Left renal cortex interstitium (tissue), 4 donors: ENCODE measurements at places on chromosomes 16 and 17. TPM values are rescaled to one million over a fixed set of nuclear protein-coding genes. Genes with fewer than 3 reads are reported as not detected.

Gene MT1E
- 19.4 TPM for polyA plus RNA-seq

Gene TSPAN10
- 2.3 TPM for polyA plus RNA-seq

Gene RDM1
- polyA plus RNA-seq, result 2.2 TPM

Gene TMEM238L
- 6.6 TPM for polyA plus RNA-seq

Gene HASPIN
- polyA plus RNA-seq, result 3.7 TPM

Gene PRCD
- 6.3 TPM for polyA plus RNA-seq

Gene SOX9
- polyA plus RNA-seq, result 17.7 TPM

Gene QPRT
- 185 TPM for polyA plus RNA-seq

Gene ACAP1
- 9.9 TPM for polyA plus RNA-seq

Gene LGALS9B
- polyA plus RNA-seq, result not detected

- no peak for DNase-seq
Measured at GRCh38 chr17:48269209-48269608, 160.8 kb downstream of the SKAP1 start.

GRCh38 chr16:12723681-12724080, 80.0 kb downstream of the CPPED1 start:
- DNase-seq, result no peak

DNA sequence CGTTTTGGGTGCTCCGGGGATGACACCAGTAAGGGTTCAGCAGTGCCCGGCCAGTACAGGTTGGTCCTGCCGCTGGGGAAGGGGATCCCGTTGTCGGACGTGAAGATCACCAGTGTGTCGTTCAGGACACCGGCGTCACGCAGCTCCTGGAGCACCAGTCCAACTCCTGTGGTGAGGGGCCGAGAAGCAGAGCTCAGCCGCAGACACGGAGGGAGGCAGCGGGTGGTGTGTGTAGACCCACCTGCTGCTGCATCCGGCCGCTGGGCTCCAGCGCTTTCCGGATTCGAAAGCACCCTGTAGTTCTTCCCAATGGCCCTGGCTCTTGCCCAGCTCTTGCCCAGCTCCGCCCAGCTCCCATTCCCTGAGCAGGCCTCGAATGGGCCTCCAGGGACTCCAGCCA, 8.0 kb downstream of the SGSH start:
- no peak for DNase-seq

- no peak for DNase-seq
Measured at GRCh38 chr16:31082368-31083045, 6.2 kb downstream of the PRSS53 start.

DNA sequence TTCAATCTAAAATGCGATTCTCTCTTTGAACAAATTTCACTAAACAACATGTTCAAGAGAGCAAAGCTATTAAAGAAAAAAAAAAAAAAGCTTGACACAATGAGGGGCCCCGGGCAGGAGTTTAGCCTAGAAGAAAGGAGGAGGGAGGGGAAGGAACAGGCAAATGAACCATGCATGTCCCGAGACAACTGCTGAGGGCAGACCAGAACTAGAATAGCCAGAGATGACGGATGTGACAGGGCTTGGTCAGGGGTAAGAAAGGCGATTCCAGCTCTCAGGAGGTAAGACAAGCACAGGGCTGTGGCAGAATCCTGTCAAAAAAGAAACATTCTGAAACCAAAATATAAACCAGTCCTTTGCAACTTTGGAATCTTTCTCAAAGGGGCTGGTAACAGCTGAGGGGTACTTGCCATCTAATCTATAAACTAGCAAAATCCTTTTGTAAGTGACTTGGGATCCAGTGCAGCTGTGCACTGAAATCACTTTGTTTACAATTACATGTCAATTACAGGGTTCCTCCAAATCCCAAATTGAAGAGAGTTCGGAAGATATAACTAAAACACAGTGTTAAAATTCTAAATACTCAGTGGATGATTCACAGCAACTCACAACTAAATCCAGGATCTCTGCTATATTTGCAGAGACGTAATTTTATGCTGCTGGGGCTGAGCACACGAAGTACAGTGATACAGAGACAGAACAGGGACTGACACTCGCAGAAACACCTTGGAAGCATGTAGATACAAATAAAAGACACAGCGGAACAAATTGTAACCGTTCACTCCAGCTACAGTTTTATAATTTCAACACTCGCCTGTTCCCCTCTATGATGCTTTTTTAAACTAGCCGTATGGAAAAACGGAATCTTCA, 567.4 kb upstream of the ZFHX3 start:
- no peak for DNase-seq

- peak; percentile 74 for DNase-seq
Measured at GRCh38 chr16:84836234-84836647, 16.5 kb downstream of the CRISPLD2 start.

- no peak for DNase-seq
Measured at GRCh38 chr17:59627770-59628171, 8.1 kb downstream of the CLTC start.

GRCh38 chr16:68356249-68356918, 45.6 kb downstream of the PRMT7 start:
- no peak for DNase-seq

DNA sequence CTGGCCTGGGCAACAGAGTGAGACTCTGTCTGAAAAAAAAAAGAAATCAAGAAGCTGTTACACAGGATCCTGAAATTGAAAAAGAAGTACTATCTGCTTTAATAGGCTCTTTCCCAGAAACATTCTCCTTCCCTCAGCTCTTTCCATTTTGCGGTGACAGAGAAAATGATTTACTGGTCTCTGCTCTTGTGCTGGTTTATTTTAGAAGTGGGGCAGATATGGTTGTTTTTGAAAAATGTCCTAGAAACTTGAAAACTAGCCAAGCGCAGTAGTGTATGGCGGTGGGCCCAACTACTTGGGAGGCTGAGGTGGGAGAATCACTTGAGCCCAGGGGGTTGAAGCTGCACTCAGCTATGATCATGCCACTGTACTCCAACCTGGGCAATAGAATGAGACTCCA, 28.8 kb upstream of the TANGO6 start:
- DNase-seq, result no peak

DNA sequence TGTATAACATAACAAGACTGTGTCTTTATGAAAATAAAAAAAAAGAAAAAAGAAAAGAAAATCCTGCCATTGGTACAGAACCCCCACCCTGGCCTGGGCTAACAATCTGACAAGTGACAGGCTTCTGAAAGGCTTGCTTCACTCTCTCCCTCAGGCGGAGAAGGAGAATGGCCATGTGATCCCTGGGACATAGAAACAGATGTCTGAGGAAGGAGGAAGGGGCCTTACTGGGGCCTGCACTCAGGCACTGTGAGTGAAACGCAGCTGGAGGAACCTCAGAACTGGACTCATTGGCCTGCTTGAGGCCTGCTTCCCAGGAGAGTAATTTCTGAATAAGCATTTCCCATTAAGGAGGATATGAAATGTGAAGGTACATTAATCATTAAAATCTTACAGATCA, 17.5 kb downstream of the MAP3K14 start:
- DNase-seq, result no peak

DNA sequence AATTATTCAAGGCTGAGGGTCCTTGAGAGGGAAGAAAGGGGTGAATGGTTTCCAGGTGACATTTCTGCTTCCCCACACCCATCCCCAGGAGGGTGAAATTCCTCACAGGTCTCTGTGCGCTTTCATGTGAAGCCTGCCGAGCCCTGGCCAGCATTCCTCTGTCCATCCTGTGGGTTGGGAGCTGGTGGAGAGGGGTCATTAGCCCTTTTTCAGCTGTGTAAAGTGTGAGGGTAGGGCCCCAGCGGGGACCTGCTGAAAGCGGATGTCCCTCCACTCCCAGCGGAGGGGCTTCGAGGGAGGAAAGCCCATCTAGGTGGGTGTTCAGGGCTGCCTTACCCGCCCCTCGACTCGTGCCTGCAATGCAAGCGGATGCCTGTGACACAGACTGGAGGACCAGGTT, 53.3 kb upstream of the DLX4 start:
- DNase-seq, result no peak

- no peak for DNase-seq
Measured at GRCh38 chr17:53626286-53626685, 196.4 kb upstream of the KIF2B start.

GRCh38 chr16:20613481-20614185, 37.5 kb upstream of the ACSM2B start:
- DNase-seq, result no peak

GRCh38 chr16:26830428-26831127, 236.1 kb upstream of the C16orf82 start:
- no peak for DNase-seq

GRCh38 chr17:76079956-76080767, 1.2 kb downstream of the ZACN start:
- no peak for DNase-seq
